Glutamatergic neuron (in vitro differentiated cells): ENCODE measurements at places on chromosomes 13 and 19. TPM values are rescaled to one million over a fixed set of nuclear protein-coding genes. Genes with fewer than 3 reads are reported as not detected.

PRMT1 gene
- 177 TPM for total RNA-seq

IFNL1 gene
- total RNA-seq = not detected

DNA sequence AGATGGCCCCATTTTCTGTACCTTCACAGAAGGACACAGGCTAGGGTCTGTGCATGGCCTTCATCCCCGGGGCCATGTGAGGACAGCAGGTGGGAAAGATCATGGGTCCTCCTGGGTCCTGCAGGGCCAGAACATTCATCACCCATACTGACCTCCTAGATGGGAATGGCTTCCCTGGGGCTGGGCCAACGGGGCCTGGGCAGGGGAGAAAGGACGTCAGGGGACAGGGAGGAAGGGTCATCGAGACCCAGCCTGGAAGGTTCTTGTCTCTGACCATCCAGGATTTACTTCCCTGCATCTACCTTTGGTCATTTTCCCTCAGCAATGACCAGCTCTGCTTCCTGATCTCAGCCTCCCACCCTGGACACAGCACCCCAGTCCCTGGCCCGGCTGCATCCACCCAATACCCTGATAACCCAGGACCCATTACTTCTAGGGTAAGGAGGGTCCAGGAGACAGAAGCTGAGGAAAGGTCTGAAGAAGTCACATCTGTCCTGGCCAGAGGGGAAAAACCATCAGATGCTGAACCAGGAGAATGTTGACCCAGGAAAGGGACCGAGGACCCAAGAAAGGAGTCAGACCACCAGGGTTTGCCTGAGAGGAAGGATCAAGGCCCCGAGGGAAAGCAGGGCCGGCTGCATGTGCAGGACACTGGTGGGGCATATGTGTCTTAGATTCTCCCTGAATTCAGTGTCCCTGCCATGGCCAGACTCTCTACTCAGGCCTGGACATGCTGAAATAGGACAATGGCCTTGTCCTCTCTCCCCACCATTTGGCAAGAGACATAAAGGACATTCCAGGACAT, 7.0 kb upstream of the CEACAM7 start:
- no peak overlapping the region for H3K4me3 ChIP-seq
- no peak overlapping the region for H3K27ac ChIP-seq
- no peak for DNase-seq
- H3K36me3 ChIP-seq = peaks cover 17% of the 10 kb centered on the region
- H3K4me1 ChIP-seq = no peaks in the 10 kb centered on the region

- no peak for DNase-seq
- no peak overlapping the region for H3K27ac ChIP-seq
- H3K36me3 ChIP-seq = peaks cover 4% of the 10 kb centered on the region
- peaks cover 5% of the 10 kb centered on the region for H3K4me1 ChIP-seq
- H3K27me3 ChIP-seq = no peaks in the 10 kb centered on the region
Measured at GRCh38 chr13:41054212-41054877, 7.0 kb upstream of the WBP4 start.

GRCh38 chr13:30463787-30464495, 1.8 kb downstream of the HMGB1 start:
- peaks cover 15% of the 10 kb centered on the region for H3K27me3 ChIP-seq
- peak; percentile 22 for DNase-seq
- H3K4me3 ChIP-seq = peak overlapping the region; percentile 98
- H3K36me3 ChIP-seq = peaks cover 3% of the 10 kb centered on the region
- H3K4me1 ChIP-seq = peaks cover 19% of the 10 kb centered on the region

DNA sequence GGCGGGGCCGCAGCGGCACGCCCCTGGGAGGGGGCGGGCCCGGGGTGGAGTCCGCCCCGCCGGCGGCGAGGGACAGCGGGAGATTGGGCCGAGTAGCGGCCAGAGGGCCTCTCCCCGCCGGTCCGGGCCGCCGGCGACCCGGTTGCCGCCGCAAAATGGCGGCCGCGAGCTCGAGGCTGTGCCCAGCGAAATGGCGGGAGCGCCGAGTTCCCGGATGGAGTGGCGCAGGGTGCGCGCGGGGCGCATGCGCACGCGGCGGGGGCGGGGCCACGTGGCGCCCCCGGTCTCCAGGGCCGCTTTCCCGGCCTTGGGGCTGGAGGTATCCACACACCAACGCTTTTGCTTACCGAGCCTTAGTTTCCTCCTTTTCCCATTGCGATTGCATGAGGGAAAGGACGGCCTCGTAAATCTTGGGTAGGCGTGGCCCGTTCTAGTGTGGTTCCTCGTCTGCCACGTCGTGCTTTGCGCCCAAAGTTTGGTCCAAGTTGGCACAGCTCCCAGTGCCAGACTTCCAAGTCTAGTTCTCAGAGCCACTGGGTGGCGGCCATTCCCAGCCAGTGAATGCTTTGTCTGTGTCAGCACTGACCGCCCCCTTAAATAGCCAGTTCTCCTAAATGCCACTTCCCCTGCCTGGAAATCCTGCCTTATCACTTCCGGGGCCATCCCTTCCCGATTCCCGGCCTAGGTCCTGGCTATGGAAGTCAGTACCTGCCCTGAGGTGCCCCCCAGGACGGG, 513 bp downstream of the CIRBP start:
- no peaks in the 10 kb centered on the region for H3K36me3 ChIP-seq
- peak overlapping the region; percentile 73 for H3K27ac ChIP-seq
- peaks cover 21% of the 10 kb centered on the region for H3K27me3 ChIP-seq
- H3K4me3 ChIP-seq = peak overlapping the region; percentile 89
